ENCODE measurements at places on chromosomes 5 and 9.

- no peak for ATAC-seq
Measured at GRCh38 chr5:72302171-72302570, 17.9 kb downstream of the MRPS27 start.

DNA sequence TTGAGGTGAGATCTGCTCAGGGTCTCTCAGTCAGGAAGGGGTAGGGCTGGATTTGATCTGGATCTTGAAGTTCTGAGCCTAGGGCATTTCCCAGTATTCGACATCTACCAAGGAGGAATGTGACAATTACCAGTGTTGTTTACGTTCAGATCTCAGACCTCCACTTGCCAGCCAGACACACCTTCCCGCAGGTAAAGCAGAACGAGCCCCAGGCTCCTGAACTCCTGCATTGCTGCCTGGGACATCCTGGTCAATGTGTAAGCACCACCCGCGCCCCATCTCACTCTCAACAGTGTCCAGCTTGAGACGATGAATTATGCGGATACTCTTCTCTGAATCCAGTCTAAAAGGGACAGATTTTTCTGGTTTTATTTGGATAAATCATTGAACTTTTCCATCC, 56.7 kb upstream of the PTCH1 start:
- no peak for ATAC-seq

GRCh38 chr9:113935677-113936380, 59.7 kb downstream of the ZNF618 start:
- ATAC-seq, result no peak

- ATAC-seq, result no peak
Measured at GRCh38 chr5:123474228-123474627, 37.7 kb upstream of the CSNK1G3 start.

DNA sequence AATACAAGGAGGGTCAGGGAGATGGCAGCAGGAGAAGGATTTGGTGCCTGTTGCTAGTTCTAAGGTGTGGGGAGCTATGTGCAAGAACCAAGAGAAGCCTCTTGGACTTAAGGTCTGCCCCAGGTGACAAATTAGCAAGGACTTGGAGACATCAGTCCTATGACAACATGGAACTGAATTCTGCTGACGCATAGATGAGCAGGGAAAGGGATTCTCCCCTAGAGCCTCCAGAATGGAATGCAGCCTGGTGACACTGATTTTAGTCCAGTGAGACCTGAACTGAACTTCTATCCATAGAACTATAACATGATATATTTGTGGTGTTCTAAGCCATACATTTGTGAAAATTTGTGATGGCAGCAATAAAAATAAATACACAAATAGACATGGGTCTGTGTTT, 215.6 kb downstream of the ESM1 start:
- ATAC-seq, result no peak

- ATAC-seq, result no peak
Measured at GRCh38 chr9:98412101-98412842, 156.8 kb upstream of the TBC1D2 start.

GRCh38 chr9:121688681-121689080, 37.2 kb downstream of the DAB2IP start:
- no peak for ATAC-seq

DNA sequence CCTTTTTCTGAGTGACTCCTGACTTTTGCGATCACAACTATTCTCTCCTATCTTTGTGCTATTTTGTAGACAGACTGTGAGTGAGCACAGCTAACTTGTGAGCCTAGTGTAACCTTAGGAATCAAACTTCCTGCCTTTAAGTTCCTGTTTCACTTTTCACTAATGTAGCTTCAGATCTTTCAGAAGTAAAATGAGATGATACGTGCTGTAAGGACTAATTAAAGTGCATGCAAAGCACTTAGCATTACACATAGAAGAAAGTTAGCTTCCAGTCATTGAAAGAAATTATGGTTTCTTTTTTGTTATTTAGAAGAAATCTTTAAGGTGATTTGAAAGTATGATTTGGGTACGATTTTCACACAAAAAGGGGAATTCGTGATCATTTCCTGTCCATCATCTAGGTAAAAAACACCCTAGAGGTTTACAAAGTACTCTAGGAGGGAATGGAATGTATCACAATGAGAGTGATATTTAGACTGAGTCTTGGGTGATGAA, 122.7 kb downstream of the ST8SIA4 start:
- no peak for ATAC-seq

DNA sequence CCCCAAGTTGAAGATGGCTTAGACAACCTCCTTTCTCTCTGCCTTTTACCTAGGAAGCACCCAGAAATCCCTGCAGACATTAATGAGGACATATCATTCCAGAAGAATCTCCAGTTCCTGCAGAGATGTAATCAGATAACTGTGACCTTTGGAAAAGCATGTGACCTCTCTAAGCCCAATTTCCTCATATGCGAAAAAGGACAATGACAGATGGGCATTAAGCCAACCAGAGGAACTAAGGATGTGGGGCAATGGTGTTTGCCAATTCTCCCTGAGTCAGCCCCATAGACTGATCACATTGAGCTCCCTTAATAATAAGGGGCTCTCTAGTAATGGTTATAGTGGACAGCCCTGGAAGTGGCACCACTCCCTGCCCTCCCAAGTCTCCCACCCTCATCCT, 10.1 kb upstream of the FOXI1 start:
- no peak for ATAC-seq
